RWPE1 (cell line): ENCODE measurements at places on chromosomes 3 and 15.

GRCh38 chr3:141379250-141379966 is 11.1 kb downstream of the ZBTB38 start:
- no peak for DNase-seq

DNA sequence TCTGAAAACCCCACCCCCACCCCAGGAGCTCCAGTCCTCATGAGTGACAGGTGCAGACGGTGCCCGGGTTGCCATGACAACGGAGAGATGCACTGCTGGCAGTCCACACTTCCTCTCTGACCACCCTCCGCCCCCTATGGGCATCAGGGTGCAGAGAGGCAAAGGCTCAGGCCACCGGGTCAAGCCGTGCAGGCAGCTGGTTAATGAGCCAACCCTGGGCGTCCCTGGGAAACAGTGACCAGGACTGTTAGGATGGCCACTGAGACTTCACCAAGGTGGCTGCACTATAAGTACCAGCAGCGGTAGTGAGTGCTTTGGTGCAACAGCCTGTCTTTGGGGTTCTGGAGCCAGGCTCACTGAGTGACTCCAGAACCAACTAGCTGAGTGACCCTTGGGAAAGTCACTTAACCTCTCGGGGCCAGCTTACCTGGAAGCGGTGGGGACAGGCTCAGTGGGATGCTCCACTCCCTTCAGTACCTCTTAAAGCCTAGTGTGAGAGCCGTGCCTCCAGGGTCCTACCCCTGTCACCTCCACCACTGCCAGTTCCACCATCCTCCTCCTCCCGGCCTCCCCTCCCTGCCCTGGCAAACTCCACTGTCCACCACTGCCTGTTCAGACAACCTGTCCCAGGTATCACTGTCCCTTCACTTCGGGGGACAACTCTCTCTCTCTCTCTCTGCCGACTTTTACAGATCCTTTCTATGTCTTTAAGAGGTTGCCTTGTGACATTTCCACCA is 121.0 kb upstream of the PRR20G start:
- no peak for DNase-seq

DNA sequence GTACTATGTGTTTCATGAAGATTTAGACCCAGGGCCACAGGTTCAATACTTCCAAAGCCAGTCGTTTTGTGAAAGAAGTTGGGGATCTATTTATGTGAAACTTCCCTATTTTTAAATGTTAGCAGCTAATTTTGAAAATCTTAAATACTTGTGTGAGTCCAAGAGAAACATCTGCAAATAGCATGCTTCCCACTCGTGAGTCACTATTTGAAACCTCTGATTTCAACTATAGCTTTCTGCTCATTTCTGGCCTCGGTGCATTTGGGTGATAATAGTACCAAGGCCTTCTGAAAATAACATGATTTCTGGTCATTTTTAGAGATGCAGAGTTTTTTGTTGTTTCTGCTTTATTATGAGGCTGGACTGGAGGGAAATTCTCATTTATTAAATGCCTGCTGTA is 110.0 kb downstream of the OPA1 start:
- DNase-seq: no peak

GRCh38 chr3:49158103-49158709 is 7.9 kb downstream of the CCDC71 start:
- DNase-seq: no peak

- no peak for DNase-seq
Measured at GRCh38 chr15:66872405-66872804, 170.4 kb downstream of the SMAD6 start.

DNA sequence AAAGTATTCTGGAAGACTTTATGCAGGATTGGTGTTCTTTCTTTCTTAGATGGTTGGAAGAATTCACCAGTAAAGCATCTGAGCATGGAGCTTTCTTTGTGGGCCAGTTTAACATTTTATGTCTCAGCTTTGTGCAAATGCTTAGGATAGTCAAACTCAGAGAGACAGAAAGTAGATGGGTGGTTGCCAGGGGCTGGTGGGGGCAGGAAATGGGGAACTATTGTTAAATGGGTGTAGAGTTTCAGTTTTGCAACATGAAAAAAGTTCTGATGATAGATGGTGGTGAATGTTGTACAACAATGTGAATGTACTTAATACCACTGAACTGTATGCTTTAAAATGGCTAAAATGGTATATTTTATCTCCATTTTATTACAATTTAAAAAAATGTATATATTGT is 24.8 kb downstream of the SPCS1 start:
- DNase-seq: no peak

- peak; percentile 91 for DNase-seq
Measured at GRCh38 chr3:52237657-52238172, 1.2 kb downstream of the TWF2 start.

DNA sequence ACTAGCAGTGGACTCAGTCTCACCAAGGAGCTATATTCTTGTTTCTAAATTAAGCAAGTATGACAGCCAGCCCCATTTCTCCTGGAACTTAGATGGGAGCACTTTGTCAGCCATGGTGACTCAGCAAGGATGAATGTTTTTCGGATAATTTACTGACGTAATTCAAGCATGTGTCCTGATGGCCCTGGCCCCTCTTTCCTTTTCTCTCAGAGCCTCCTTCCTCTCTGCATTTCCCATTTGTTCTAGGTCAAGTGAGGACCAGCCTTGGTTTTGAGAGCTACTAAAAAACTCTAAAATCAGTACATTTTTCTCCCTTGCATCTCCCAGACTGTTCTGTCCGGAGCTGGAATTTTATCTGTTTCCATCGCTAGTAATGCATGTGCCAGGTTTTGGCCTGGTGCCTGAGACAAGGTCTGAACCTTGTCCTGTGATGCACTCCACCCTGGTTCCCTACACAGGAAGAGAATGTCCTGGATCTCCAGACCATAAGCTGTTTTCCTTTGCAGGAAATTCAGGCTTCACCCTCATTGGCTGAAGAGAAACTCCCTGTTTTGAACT is 256.6 kb upstream of the ROPN1 start:
- DNase-seq: peak; percentile 21

GRCh38 chr3:46913644-46914043 is 36.1 kb downstream of the PTH1R start:
- DNase-seq: peak; percentile 77

DNA sequence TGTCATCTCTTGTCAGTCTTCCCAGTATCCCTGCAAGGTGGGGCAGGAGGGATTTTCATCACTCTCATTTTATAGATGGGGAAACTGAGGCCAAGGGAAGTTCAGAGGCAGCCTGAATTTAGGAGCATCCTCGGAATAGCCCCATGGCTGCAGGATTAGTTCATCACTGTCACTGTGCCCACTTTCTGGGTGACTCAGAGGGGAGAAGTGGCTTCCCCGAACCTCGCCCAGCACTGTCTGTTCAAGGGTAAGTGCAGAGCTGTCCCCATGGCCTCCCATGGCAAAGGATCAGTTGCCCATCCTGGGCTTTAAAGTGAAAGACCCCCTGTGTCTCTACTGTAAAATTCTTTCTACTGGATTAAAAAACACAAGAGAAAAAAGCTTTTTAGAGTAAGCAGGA is 60.0 kb upstream of the SEC13 start:
- DNase-seq: no peak

- DNase-seq: no peak
Measured at GRCh38 chr3:79414806-79415205, 353.0 kb downstream of the ROBO1 start.
